ENCODE measurements at places on chromosomes 2 and 18.
A peak's percentile ranks its signal among the peaks of the same experiment; 100 is the strongest.

GRCh38 chr2:26164231-26164630 lies 8.7 kb upstream of the GAREM2 start:
- DNase-seq = no peak

- DNase-seq = peak; percentile 42
Observed at GRCh38 chr2:185475914-185476313, 262.7 kb upstream of the FSIP2 start.

- DNase-seq = peak; percentile 27
Observed at GRCh38 chr2:54457323-54458023, 1.3 kb downstream of the SPTBN1 start.

GRCh38 chr2:2014251-2014771 lies 270.0 kb upstream of the PXDN start:
- DNase-seq = peak; percentile 62

- no peak for DNase-seq
Observed at GRCh38 chr2:217527590-217528202, 475.1 kb downstream of the TNS1 start.

DNA sequence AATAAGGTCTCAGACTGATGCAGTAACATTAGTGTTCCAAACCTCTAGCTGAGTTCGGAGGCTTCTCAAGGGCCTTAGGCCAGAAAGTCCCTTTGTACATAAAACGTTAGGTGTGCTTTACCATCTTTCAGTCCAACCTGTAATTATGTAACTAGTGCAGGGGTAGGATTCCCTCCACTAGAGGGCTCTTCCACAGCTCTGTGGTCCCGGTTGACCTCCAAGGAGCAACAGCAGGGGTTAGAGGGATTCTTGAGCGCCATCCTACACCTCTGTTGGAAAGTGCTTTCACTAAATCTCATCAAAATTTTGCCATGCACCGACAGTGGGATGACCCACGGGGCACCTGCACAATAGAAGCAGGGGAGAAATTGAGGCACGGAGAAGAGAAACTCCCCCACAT lies 155.8 kb upstream of the LRP1B start:
- DNase-seq = peak; percentile 5
